ENCODE measurements at places on chromosomes 16 and 17.

DNA sequence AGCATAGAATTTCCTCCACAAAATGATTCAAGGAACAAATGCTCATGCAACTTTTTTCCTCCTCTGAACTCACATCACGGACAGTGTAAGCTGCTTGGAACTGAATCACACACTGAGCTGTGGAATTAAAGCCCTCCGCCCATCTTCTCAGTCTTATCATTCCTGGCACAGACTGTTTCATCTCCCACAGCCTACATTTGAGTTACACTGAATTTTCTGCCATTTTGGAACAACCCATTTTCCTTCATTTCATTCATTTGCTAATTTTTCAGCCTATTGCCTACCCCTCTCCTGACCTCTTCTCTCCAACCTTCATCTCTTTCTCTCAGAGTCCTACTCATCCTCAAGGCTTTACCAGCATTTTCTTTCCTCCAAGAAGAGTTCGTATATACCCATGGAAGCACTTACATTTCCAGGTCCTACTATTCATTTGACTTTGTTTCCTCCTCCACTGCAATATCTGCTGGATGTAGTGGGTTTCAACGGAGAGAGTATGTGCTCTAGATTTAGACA is 39.1 kb upstream of the TOM1L1 start:
- no peak for DNase-seq

GRCh38 chr16:50616386-50616785 is 64.7 kb downstream of the SNX20 start:
- no peak for DNase-seq

DNA sequence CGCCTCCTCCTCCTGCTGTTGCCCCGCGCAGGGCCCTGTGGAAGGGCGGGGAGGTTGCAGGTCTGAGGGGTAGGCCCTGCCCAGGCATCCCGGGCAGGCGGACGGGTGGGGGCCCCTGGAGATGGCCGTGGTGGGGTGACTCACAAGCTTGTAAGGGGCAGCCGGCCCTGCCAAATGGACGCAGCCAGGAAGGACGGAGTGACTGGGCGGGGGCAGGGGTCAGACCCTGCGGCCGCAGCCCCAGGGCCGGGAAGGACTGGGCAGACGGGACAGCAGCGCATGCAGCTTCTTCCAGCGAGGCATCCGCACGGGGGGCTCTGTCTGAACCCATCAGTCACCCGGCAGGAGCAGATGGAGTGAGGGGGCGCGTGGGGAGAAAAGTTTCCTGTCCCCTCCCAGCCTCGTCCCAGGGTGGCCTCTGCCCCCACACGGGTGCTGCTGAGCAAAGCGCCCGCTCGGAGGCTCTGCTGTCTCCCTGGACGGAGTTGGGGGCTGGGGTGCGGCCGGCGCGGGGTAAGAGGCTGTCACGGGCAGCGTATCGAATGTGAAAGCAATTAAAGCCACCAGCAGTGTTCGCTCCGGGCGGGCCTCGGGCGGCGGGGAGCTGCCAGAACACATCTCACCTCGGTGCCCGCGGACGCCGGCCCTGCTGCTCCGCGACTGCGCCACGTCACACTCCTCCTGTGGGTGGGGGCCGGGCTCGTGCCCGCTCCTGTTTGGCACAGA is 5.4 kb upstream of the PRR35 start:
- no peak for DNase-seq

GRCh38 chr17:44269535-44270240 is 1.8 kb upstream of the SLC4A1 start:
- no peak for DNase-seq

- DNase-seq: no peak
Measured at GRCh38 chr17:39979893-39980350, 685 bp upstream of the PSMD3 start.

DNA sequence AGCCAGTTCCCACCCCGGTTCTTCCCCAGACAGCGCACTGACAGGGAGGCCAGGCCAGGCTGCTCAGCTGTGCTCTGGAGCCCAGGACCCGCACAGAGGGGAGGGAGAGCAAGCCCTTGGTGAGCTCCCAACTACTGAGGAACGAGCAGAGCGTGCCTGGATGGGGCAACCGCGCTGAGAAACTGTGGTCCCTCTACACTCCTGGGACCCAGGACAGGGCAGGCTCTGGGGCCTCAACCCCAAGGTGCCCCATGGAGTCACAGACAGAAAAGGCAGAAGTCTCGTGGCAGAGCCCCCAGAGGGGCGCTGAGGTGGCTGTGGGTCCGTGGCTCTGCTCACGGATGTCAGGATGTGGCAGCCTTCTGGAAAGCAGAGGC is 16.3 kb downstream of the SLX4 start:
- no peak for DNase-seq
